Activated CD4-positive, alpha-beta memory T cell treated with anti-CD3 and anti-CD28 coated beads, Interleukin-2, amount 10 ng/mL, durations not matched to agents 7 days and 5 days (primary cell): ENCODE measurements at places on chromosomes 12 and 14.

- no peaks in the 10 kb centered on the region for H3K36me3 ChIP-seq
- no peak overlapping the region for H3K4me3 ChIP-seq
- H3K4me1 ChIP-seq, result no peaks in the 10 kb centered on the region
- no peak overlapping the region for H3K27ac ChIP-seq
- DNase-seq, result no peak
These were observed 114.8 kb downstream of the ALX1 start for GRCh38 chr12:85394809-85395208.

GRCh38 chr12:132075714-132076553, 68.2 kb downstream of the DDX51 start:
- peaks cover 31% of the 10 kb centered on the region for H3K36me3 ChIP-seq
- no peak overlapping the region for H3K27ac ChIP-seq
- peaks cover 2% of the 10 kb centered on the region for H3K4me1 ChIP-seq
- DNase-seq, result no peak
- no peak overlapping the region for H3K4me3 ChIP-seq

GRCh38 chr12:21558100-21558679, 32.1 kb downstream of the SPX start:
- H3K4me1 ChIP-seq, result peaks cover 16% of the 10 kb centered on the region
- H3K27me3 ChIP-seq, result no peaks in the 10 kb centered on the region
- no peak overlapping the region for H3K27ac ChIP-seq
- no peak overlapping the region for H3K4me3 ChIP-seq

DNA sequence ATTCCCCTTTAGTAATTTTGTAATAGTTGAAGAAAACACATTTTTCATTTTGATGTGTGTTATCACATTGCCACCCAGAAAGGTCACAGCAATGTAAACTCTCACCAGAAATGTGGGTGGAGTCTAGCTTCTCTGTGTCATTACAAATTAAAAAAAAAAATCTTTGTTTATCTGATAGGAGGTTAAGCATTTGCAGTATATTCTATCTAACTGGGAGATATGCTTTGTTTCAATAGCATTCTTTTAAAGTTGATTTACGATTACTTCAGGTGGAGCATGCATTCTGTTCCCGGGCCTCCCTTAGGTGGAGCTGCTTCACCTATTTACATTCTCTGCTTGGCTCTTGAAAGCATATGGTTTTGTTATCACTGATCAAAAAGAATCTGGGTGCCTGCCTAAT, 7.8 kb downstream of the ADIPOR2 start:
- no peak overlapping the region for H3K27ac ChIP-seq
- no peaks in the 10 kb centered on the region for H3K27me3 ChIP-seq
- H3K4me1 ChIP-seq, result peaks cover 42% of the 10 kb centered on the region
- no peak for DNase-seq

DNA sequence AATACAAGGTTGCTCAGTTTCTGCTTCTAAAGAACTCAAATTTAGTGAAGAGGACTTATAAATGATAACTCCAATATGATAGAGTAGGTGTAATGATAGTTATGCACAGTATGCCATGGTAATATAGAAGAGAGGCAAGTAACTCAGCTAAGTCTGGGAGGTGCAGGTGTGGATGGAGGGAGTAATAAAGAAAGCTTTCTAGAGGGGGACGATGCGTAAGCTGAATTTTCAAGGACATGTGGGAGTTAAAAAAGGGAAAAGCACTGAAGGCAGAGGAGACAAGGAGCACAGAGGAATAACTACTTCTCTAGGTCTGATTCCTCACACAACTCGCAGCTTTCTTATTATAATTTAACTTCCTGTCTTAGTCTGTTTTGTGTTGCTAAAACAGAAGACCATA, 49.1 kb upstream of the ZDHHC17 start:
- no peaks in the 10 kb centered on the region for H3K4me1 ChIP-seq
- H3K36me3 ChIP-seq, result no peaks in the 10 kb centered on the region
- no peak overlapping the region for H3K27ac ChIP-seq
- H3K27me3 ChIP-seq, result peaks cover 3% of the 10 kb centered on the region
- no peak for DNase-seq

DNA sequence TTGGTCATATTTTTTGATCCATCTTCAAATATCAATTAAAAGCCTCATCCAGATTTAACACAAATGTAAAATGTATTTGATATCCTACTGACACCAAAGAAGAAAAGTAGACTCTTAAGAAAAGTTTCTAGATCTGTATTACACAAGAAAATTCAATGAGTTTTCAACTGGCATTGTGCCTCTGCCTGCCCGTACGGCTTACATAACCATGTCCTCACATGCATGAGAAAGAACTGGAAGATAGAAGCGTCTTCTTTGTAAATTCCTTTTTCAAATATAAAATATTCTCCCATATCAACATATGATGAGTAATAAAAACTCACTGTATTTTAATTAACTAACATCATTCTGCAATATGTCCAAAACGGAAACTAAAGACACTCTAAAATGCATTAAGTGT, 7.2 kb downstream of the ANKS1B start:
- no peaks in the 10 kb centered on the region for H3K36me3 ChIP-seq
- H3K4me3 ChIP-seq, result no peak overlapping the region
- H3K4me1 ChIP-seq, result no peaks in the 10 kb centered on the region
- H3K27me3 ChIP-seq, result peaks cover 18% of the 10 kb centered on the region

- peaks cover 1% of the 10 kb centered on the region for H3K4me1 ChIP-seq
- no peak overlapping the region for H3K4me3 ChIP-seq
- H3K27me3 ChIP-seq, result peaks cover 51% of the 10 kb centered on the region
These were observed 2.5 kb downstream of the RIMBP2 start for GRCh38 chr12:130713581-130713991.

GRCh38 chr14:56796259-56796658, 14.0 kb downstream of the OTX2 start:
- H3K36me3 ChIP-seq, result peaks cover 2% of the 10 kb centered on the region
- H3K4me3 ChIP-seq, result no peak overlapping the region
- H3K27me3 ChIP-seq, result peaks cover 67% of the 10 kb centered on the region
- no peak overlapping the region for H3K27ac ChIP-seq
- H3K4me1 ChIP-seq, result peaks cover 2% of the 10 kb centered on the region
- no peak for DNase-seq

- DNase-seq, result no peak
- no peak overlapping the region for H3K4me3 ChIP-seq
- no peaks in the 10 kb centered on the region for H3K36me3 ChIP-seq
These were observed 23.0 kb downstream of the ISCA2 start for GRCh38 chr14:74516451-74517160.

DNA sequence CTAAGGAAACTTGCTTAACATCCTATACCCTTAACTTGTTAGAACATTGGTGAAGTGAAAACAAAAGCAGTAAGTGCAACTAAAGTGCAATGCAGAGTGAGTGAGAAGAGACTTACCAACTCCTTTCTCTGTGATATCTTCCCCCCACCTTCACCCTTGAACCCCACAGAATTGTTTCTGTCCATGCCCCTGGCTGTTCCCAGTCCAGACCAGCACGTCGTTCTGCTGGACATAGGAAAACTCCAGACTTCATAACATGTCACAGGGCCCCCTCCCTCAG, 91.9 kb downstream of the DAD1 start:
- H3K36me3 ChIP-seq, result peaks cover 99% of the 10 kb centered on the region
- no peak for DNase-seq
- H3K27ac ChIP-seq, result peak overlapping the region; percentile 92
- H3K27me3 ChIP-seq, result no peaks in the 10 kb centered on the region

DNA sequence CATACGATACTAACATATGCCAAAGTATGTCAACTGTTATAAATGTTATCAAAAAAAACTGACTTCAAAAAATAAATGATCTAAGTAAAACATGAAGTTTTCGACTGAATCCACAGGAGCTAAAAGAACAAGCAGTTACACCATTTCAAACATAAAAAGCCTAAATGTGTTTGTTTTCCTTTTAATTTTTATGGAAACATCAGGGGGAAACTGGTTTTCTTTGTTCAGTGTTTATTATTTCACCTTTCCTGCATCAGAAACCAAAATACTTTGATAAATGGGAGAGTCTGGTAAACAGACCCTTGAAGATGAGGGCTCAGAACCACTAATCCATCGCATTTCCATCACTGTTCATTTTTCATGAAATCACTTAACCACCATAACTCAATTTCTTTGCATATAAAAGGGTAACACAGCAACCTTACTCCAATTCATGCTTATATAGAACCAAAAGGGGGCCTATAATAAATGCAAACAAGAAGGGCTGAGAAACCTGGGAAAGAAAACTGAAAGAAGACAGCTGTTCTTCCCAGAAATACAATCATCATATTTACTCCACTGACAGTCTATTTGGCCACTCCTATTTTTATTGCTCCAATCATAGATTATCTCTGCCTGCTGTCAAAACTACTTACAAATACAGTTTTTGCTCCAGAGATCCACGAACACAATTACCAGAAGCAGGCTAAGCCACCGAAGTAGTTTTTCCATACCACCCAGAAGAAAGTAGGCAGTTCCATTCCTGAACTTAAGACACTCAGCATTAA, 17.0 kb downstream of the FGD6 start:
- no peaks in the 10 kb centered on the region for H3K27me3 ChIP-seq
- H3K4me3 ChIP-seq, result no peak overlapping the region
- H3K36me3 ChIP-seq, result no peaks in the 10 kb centered on the region
- H3K27ac ChIP-seq, result no peak overlapping the region

GRCh38 chr12:47964106-47964728, 821 bp downstream of the TMEM106C start:
- no peak overlapping the region for H3K27ac ChIP-seq
- H3K36me3 ChIP-seq, result peaks cover 55% of the 10 kb centered on the region
- peak; percentile 27 for DNase-seq
- peak overlapping the region; percentile 99 for H3K4me3 ChIP-seq

DNA sequence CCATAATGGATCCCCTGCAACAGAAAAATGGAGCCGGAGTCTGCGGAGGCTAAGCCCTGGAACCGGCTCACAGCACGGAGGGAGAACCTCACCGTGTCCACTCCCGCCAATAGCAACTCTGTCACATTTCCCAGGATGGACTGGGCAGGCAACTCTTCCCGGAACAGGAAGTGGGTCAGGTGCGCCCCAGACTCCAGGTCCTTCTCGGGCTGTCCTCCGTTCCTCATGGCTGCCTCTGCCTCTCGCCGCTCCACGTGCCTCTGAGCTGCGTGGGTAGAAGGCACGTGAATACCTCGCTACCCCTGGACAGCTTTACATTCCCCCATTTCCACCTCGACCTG, 2.2 kb downstream of the CYP27B1 start:
- H3K4me1 ChIP-seq, result peaks cover 31% of the 10 kb centered on the region
- H3K27me3 ChIP-seq, result peaks cover 12% of the 10 kb centered on the region
- peak overlapping the region; percentile 50 for H3K27ac ChIP-seq

DNA sequence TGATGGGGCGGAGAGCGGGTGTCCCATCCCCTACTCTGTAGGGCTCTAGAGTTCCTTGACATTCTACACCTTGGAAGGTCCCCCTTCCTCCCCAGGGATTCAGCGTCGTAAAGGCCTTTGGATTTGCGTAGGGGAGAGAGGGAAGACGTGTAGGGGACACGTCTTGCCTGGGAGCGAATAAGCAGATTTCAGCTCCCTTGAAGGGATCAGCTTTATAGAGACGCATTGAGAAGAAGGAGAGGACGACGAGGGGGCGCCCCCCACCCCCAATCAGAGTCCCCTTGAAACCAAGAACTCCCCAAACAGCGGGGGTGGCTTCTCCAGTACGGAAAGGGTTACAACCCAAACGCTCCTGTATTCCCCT, 324 bp downstream of the CALCOCO1 start:
- peaks cover 10% of the 10 kb centered on the region for H3K36me3 ChIP-seq
- DNase-seq, result no peak
- H3K4me1 ChIP-seq, result peaks cover 33% of the 10 kb centered on the region
- H3K27me3 ChIP-seq, result no peaks in the 10 kb centered on the region

- no peak overlapping the region for H3K27ac ChIP-seq
- no peaks in the 10 kb centered on the region for H3K4me1 ChIP-seq
- H3K27me3 ChIP-seq, result no peaks in the 10 kb centered on the region
These were observed 362.1 kb downstream of the SLC6A15 start for GRCh38 chr12:84550518-84550917.

- H3K4me1 ChIP-seq, result peaks cover 18% of the 10 kb centered on the region
- H3K36me3 ChIP-seq, result peaks cover 73% of the 10 kb centered on the region
- no peak overlapping the region for H3K4me3 ChIP-seq
- no peaks in the 10 kb centered on the region for H3K27me3 ChIP-seq
- peak overlapping the region; percentile 36 for H3K27ac ChIP-seq
These were observed 11.0 kb downstream of the DLGAP5 start for GRCh38 chr14:55180434-55180833.

GRCh38 chr12:9509464-9510161, 98.1 kb downstream of the KLRB1 start:
- no peak overlapping the region for H3K27ac ChIP-seq
- H3K36me3 ChIP-seq, result no peaks in the 10 kb centered on the region
- no peak for DNase-seq
- H3K27me3 ChIP-seq, result no peaks in the 10 kb centered on the region
